ENCODE measurements at places on chromosomes 7 and 10.

DNA sequence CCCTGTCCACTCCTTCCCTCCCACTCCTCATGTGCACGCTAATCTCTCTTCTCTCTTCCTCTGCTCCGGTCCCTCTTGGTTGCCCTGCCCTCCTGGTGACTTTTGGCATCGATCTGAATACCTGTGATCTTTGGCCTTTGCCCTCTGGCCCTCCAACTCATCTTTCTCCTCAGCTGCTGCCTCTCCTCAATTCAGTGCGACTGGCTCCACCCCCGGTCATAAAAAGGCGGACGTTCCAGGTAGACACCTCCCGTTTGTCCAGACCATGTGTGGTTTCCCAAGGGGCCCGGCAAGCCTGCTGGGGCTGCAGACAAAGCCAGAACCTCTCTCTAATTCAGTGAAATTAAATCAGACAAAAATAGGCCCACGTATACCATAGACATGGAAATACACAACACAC, 96.8 kb downstream of the COL13A1 start:
- DNase-seq: no peak

DNA sequence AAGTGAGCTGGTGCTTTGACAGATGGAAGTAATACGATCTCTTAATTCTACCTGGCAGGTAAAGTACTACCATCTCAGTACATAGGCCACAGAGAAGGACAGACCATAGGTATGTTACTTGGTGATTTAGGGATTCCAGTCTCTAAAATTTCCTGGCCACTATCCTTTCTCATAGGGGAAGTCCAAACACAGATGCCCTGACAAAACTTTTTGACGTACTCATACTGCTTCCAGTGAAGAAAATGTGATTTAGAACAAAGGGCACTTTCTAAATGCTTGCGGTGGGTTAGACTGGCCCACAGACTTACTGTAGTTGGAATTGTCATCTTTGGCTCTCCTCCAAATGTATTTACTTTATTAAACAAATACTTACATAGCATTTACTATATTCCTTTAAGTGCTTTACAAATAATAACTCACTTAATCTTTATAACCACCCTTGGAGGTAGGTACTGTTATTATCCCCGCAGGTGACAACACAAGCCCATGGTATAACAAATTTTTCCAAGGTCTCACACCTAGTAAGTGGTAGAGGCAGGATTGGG, 3.0 kb downstream of the PI4K2A start:
- no peak for DNase-seq

DNA sequence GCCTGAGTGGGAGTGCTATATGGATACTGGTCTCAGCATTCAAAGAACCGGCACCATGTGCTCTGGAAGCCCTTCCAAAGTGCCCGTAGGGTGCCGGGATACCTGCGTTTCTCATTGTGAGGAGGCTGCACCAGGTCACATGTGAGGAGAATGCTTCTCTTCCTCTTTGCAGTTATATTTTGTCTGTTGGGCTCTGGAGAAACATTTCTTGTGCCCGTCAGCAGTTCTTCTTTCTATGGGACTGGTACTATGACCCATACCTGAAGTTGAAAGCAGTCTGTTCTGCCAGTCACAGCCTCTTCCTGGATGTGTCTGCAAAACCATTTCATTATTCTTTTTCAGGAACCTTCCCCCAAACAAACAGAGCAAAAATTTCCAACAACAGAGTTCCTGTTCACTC, 465.0 kb downstream of the SUGCT start:
- DNase-seq: no peak

DNA sequence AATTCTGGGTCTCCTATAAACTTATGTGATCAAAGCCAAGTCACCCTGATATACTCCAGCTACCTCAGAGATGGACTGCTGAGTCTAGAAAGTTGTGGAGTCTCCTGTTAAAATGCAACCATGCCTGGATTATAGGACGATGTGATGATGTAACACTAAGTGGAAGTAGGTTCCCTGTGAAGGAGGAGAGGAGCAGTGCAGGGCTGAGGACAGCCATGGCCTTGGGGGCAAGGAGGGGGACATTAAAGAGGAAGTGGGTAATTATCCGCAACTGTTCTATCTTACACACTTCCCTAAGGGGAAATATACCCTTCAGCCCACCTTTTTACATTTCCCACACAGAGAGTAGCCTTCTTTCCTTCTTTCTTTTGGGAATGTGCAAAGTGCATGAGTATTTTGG, 63.8 kb downstream of the MTPN start:
- DNase-seq: no peak

DNA sequence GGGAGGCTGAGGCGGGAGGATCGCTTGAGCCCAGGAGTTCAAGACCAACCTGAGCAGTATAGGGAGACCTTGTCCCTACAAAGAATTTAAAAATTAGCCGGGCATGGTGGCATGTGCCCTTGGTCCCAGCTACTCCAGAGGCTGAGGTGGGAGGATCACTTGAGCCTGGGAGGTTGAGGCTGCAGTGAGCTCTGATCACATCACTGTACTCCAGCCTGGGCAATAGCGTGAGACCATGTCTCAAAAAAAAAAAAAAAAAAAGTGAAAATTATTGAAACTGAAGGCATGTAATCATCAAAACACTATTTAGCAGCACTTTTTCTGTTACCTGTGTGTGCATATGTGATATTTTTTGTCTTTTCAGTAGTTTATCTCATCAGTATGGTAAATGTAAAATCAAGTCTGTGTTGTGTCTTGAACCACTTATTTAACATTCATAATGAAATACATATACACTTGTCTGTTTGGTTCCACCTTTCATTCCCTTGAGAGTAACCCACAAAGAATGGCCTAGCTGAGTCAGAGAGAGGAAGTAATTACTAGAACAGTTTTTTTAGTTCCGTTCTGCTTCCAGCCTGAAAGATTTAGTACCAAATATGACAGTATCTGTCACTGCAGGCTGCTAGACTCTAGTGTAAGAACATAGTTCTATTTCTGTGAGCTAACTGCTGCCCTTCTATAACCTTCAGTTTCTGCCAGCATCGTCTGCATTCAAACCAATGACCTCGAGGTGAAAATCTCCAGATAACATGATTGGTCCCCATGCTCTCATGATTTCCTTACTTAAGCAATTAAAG, 68.6 kb downstream of the MMRN2 start:
- DNase-seq: peak; percentile 75

DNA sequence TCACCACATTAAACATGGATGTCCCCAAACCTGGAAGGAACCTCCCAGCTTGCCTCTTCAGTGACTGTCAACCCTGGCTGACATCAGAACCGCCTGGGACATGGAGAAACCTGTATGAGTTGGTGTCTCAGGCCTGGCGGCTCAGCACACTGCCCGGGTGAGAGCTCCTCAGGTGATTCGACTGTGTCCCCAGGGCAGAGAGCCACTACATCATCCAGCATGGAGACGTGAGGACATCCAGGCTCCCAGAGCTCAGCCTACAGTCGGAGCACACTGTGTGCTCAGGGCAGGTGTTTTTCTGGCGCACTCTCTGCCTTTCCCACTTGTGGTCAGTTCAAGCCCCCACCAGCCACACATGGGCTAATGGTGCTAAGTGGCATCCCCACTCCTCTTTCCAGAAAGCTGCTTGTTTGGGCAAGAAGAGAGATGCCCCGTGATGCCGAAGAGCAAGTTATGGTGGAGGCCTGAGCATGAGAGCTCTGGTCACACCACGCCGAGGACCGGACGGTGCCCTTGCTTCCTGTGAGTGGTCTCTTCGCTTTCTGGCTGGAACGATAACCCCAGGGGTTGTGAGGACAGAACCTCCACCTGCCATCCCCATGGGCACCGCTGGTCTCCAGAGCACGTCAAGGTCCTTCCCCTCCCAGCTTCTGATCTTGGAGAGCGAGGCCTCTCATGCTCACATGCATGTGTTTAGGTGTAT, 38.5 kb downstream of the AMZ1 start:
- DNase-seq: no peak

- DNase-seq: no peak
These were observed 14.4 kb downstream of the CWF19L1 start for GRCh38 chr10:100253041-100253440.

DNA sequence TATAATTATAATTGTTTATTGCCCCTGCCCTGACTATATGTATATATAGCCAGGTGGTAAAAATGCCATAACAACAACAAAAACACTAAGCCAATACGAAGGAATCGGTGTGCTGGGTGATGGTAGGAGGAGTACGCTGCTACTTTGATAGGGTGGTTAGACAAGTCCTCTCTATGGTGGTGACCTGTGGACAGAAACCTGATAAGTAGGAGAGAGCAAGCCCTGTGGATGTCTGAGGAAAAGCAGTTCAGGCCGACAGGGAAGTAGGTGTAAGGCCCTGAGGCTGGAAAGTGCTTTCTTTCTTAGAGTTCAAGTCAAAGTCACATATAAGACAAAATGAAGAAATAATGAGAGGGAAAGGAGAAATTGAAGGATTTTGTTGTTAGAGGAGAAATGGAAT, 823.8 kb upstream of the CELF2 start:
- DNase-seq: no peak

DNA sequence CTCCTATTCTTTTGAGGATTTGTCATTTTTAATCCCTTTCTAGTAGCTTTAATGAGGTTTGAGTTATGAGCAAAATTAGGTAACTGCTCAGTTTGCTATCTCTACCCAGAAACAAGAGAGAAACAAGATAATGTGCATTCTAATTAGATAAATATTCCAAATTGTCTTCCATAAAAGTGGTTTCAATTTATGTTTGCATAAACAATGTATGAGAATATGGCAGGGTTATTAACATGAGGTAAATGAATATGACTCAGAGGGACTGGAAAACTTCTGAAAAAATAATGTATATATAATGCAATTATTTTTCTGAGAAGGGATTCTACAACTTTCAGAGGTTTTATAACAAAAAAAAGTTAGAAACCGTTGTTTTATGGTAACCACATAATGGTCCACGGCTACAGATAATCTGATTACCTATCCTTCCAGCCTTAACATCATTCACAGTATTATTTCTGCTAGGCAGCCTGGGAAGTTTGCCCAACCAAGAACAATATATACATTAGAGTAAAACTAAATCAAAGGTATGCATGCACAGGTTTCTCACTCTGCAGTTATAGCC, 101.2 kb downstream of the CRPPA start:
- no peak for DNase-seq

DNA sequence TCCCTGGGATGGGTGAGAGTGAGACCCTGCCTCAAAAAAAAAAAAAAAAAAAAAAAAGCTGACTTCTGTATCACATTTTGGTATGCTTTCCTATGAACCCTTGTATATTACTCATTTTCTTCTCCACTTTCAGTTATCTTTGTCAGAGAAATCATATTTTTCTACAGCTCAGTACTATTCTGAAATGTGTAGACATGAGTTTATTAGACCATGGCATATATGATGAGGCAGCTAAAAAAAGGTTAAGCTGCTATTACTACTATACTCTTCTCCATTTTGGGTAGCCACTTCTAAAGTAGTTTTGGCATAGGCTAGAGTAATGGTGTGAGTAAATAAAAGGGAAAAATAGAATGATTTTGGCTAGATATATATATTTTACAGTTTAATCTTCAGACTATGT, 53.4 kb downstream of the MLLT10 start:
- no peak for DNase-seq

- no peak for DNase-seq
These were observed 527.0 kb upstream of the NRG3 start for GRCh38 chr10:81348003-81348402.

DNA sequence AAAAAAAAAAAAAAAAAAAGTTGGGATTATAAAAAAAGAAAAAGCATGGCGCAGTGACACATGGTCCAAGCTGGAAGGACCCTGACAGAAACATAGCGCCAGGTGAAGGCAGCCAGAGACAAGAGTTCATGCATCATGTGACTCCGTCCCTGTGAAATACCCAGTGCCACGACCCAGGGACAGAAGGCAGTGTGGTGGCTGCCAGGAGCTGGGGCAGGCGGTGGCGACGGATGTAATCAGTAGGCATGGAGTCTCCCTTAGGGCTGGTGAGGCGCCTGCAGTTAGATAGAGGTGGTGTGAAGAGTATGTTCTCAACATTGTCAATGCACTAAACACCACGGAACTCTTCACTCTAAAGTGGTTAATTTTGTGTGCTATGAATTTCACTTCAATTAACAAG, 43.9 kb downstream of the STK32C start:
- DNase-seq: no peak

- DNase-seq: no peak
These were observed at the start of gene ARHGAP22 for GRCh38 chr10:48604991-48605508. Gene ARHGAP22, minus strand, starts transcription at chr10:48605073. Its CDS starts 277 bp downstream, at chr10:48604796.

DNA sequence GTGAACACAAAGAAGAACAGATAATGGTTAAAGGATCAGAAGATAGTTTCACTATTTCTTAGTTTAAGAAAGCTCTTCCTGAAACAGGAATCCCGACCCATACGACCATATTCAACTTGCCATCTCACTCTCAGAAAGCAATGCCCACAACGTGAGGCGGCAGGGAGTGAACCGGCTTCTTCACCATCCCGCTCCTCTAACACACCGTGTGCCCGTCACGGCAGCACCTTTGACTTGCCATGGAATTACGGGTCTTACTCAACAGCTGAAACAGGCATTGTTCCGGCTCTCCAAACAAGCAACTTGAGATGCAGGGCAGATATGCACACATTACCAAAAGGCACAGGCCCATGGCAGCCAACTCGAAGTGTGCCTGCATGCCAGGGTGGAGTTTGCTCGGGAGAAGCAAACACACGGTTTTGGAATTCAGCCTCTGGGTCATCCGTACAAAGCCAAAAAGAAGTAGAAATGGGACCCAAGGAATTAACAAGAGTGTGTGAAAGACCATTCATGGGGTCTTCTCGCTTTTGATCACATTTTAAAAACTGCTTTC, 293.6 kb downstream of the DNAJB6 start:
- DNase-seq: no peak

- no peak for DNase-seq
These were observed 100.1 kb downstream of the ZRANB1 start for GRCh38 chr10:125041856-125042506.

- DNase-seq: no peak
These were observed 17.0 kb upstream of the ZMIZ1 start for GRCh38 chr10:79051766-79052165.

DNA sequence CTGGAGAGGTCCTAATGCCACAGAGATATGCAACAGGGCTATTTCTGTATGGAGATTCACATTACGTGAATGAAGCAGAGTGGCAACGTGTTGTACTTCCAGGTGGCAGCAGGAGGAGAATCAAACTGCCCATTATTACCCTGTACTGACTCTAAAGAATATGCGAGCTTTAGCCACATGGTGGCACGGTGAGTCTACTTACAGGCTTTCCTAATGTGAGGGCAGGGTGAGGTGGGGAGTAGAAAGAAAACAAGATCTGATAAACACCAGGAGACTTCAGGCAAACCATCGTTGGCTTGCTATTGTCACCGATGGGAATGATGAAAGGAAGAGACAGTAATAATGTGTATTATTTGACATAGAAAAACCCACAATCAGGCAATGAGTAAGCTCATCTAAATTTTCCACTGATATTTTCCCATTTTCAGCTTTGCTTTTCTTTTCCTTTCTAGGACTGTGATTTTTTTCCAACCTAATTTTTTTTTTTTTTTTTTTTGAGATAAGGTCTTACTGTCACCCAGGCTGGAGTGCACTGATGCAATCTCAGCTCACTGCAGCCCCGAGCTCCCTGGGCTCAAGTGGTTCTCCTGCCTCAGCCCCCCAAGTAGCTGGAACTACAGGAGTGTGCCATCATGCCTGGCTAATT, 164.3 kb downstream of the BTAF1 start:
- DNase-seq: peak; percentile 58

GRCh38 chr7:142696456-142697179, 52.7 kb upstream of the PRSS1 start:
- no peak for DNase-seq

- DNase-seq: peak; percentile 24
These were observed 27.5 kb upstream of the AMZ1 start for GRCh38 chr7:2660359-2661095.

GRCh38 chr7:122487131-122487530, 182.6 kb upstream of the FEZF1 start:
- no peak for DNase-seq
